Esophagus squamous epithelium (tissue), 5 donors: ENCODE measurements at places on chromosomes 11 and 22.

DNA sequence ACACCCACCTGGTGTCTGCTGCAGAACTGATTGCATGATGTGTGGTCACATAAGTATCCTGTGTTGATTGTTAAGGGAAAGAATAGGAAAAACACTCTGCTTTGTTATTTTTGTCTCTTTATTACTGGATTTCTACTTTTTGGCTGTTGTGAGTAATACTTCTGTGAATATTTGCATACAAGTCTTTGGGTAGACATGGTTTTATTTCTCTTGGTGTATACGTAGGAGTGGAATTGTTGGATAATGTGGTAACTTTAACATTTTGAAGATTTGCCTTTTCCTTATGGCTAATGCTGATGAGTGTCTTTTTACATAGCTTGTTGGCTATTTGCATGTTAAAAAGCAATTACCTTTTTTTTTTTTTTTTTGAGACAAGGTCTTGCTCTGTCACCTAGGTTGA is 13.1 kb downstream of the PPP6R3 start:
- no peak for DNase-seq

DNA sequence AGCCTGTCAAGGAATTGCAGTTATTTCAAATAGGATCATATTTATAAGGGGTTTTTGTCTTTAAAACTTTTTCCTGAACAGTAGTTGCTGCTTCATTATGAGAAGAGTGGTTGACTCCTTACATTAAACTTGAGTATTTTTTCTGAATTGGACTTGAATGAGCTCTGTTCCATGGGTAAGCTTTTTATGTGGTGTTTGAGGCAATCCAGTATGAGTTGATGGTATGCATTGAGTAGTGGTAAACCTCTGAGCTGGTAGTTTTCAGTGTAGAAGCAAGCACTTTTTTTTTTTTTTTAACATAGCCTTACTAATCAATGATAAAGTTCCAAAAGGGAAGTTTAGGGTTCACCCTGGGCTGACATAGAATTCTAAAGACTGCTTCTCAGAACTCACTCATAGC is 3.4 kb downstream of the KMT2A start:
- no peak for DNase-seq

DNA sequence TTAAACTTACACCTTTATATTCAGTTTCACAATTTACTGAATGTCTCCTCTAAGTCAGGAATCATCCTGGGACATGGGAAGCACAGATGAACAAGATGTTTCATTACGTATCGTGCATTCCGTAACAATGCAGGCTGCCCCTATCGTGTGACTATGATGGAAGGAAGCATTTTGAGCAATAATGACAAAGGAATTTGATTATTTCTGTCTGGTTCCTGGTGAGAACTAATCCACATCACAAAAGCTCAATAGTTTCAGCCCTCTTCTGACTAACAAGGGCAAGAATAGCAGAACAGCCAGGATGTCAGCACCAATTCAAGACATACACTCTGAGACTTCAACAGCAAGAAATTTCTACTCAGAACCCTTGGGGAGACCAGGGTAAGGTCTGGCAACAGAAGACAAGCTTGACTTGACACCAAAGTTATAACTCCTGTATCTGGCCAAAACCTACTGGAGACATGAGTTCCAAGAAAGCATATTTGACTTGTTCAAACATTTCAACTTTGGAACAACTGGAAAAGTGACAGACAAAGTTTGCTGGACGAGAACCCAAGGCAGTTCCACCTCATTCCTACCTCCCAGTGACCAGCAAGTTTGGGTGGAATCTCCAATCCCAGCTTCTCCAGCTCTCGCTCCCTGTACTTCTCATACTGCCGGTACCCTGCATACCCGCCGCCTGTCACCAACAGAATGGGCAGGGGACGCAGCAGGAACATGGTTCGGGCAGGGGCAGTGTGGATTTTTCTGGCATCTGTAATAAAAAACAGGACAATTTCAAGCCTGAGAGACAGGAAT is 14.3 kb downstream of the PISD start:
- no peak for DNase-seq

DNA sequence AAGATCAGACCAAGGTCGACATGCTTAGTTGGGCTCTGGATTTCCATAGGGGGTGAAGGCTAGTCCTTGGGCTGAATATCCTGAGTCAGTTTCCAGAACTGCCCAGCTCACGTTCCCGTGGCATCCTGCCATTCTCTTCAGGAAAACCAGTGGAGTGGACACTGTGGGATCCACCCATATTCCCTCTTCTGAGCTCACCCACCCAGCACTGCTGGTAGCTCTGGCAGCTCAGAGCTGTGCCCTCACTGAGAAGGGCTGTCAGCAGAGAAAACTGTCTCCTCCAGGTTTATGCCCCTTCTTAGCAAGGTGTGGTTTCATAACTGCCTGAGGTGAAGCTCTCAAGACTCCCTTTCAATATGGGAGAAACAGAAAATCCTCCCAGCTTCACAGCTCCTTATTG is 111.7 kb downstream of the GGTLC2 start:
- DNase-seq, result no peak

DNA sequence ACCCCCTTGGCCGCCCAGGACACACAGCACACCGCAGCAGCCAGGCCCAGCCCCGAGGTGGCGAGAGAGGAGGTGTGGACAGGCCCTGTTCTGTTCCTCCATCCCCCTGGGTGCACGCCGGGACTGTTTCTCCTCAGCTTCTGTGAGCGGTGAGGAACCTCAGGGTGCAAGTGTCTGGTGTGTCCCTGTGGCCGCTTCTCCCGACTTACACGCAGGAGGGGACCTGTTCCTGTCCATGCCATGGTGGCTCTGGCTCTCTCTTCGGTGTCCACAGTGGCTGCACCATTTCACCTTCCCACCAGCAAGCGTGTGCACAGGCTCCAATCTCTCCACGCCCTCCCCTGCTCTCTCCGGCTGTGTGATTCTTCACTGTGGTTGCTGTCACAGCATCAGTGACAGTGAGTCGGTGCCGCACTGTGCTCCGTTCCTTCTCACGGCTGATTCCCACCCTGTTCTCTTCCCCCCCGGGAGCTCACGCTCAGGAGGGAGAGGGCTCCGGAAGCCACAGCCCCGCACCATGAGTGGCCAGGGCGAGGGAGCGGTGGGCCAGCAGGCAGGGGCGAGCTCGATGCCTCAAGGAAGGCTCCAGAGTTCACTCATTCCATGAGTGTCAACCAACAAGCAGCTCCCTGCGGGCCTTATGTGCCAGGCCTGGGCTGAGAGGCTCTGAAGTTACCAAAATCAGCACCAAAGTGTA is 18.6 kb upstream of the WNT7B start:
- DNase-seq, result no peak

DNA sequence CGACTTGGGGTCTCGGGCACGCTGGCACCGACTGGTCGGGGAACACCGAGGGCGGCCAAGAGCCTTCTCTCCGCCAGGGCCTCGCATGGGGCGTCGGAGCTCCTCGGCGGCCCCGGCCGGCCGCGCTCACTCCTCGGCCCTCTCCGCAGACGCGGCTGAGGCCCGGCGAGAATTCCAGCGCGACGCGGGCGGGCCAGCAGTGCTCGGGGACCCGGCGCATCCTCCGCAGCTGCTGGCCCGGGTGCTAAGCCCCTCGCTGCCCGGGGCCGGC is 5.6 kb downstream of the TBX1 start:
- no peak for DNase-seq

- DNase-seq, result no peak
These were observed 544.9 kb downstream of the TBC1D22A start for GRCh38 chr22:47307326-47307725.

GRCh38 chr11:25200925-25201324 is 704.1 kb downstream of the LUZP2 start:
- DNase-seq, result no peak
